ENCODE measurements at places on chromosomes 2 and 18.

DNA sequence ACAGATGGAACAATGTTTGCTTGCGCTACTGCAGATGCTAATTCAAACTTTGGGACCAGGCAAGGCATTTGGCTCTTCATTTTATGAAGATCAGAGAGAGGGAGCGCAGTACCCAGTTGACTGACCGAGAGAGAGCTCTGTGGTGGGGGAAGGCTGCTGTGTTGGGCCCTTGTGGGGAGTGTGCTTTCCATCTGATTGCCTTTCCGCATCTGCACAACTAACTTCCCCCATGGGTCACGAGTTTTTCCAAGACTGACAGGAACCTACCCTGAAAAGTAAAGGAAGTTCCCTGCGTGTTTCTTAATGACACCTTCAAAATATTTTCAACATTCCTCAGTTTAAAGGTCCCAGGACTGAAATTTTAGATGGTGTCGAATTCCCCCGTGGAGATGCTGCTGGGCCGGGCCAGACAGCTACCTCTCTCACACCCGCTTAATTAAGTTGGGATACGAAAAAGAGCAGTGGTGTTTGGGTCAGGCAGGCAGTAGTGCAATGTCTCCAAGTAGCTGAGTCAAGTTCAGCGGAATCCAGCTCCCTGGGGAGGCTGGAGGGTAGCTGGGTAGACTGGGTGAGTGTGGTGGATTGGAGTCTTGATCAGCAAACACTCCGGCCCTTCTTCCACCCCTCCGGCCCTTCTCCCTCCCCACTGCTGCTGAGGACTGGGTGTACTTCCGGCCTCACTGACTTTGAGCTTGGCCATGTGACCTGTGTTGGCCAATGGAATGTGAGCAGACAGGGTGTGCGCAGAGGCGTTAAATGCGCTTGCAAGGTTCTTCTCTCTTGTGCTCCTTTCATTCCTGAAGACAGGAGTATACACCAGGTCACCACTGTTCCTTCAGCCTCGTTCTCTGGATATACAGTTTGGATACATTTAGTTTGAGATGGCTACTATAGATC lies 2.3 kb upstream of the ARHGAP25 start:
- DNase-seq: no peak

DNA sequence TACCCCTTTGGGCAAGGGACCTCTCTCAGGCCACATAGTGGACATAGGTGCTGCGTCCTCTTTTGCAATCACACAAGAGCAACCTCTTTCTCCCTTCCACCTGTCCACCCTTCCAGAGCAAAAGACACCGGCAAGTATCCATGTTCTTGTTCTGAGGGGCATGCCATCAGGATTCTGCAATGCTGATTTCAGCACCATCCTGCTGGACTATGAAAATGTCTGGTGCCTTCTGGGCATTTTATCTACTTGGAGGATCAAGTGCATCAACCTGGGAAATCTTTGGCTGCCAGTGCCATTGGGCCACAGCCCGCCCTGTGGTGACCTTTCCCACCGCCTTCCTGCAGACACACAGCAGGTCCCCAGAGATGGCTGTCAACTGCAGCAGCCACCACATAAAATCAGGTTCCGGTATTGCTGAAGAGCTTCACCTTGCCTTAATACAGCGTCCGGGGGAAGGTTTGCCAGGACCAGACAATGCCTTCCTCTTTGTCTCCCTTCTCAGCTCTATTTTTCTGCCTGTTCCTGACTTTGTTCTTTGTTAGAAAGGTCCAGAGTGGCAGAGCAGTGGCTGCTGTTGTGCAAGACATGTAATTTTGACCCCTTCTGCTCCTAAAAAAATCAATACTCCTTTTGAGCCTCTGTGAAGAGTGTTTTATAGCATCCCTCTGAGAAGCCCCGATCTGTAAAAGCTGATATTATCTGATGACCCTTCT lies 18.5 kb upstream of the BOD1L2 start:
- no peak for DNase-seq

GRCh38 chr2:71064754-71065621 lies 3.5 kb upstream of the NAGK start:
- no peak for DNase-seq

GRCh38 chr2:20025065-20025786 lies 12.8 kb upstream of the MATN3 start:
- no peak for DNase-seq

GRCh38 chr18:57352271-57352701 lies at the start of gene ST8SIA3:
ST8SIA3 (plus strand) TSS chr18:57352557; CDS start chr18:57352847, 290 bp downstream.
- no peak for DNase-seq

- no peak for DNase-seq
These were observed 215.6 kb upstream of the MAP2 start for GRCh38 chr2:209208211-209208610.

DNA sequence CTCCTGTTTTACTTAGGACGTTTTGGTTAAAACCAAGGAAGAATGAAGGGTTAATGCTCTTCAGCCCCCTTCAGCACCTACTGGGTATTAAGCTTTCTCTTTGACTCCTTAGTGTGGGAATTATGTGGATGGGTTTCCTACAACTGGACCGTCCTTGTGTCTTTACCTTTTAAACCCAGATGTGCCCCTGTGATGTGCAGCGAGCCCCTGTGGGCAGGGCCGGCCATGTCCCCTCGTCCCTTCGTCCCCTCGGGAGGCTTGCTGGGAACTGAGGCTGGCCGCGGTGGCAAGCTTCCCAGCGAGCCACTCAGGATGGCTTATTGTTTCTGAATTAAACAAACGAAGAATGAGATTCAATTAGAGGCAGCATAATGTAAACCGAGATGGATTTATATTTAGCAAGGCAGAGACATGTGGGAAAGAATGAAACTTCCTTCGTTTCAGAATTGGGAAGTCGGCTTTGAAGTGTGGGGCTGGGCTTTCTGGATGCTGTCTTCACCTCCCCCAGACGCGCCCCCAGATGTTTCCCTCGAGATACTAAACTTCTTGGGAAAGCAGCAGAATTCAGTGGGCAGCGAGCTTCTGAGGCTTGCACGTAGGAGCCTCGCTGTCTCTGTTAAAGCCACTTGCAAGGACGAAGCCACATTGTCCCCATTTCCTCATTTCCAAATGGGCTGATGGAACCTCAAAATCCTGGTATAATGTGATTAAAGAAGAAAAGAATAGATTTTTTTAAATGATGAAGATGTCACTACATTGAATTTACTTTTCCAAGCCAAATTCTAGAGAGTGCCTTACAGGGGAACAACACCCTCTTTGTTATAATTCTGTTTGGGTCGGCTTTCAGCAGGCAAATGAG lies 146.0 kb downstream of the VAPA start:
- no peak for DNase-seq

GRCh38 chr18:56207989-56208388 lies 430.4 kb downstream of the TXNL1 start:
- DNase-seq: no peak

- no peak for DNase-seq
These were observed 358.7 kb upstream of the SETBP1 start for GRCh38 chr18:44321868-44322590.

DNA sequence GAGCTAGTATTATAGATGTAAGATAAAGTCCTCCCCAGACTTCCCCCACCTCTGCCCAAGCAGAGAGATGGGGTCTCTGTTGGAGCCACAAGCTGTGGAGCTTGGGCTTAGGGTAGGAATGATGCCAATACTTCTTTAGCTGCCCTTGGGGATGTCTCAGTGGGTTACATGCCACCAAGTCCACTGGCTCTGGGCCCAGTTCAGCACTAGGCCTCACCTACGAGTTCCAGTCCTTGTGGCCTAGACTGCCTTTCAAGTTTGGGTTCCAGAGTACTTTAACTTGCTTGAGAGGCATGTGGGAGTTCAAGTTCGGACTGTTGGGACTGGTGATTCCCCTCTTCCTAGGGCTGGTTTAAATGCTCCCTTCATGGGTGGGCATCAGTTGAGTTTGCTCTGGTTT lies 272.4 kb downstream of the PTPRM start:
- DNase-seq: no peak

GRCh38 chr18:45733535-45733934 lies 9.6 kb downstream of the SLC14A1 start:
- DNase-seq: no peak

DNA sequence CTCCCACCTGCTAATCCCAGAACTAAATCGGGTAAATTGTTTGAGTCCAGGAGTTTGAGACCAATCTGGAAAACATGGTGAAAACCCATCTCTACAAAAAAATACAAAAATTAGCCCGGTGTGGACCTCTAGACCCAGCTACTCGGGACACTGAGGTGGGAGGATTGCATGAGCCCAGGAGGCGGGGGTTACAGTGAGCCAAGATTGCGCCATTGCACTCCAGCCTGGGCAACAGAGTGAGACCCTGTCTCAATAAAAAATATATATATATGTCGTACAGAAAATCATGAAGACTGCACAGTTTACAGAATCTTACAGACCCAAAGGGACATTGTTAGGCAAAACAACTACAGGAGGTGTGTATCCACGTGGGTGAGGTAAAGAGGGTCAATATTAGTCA lies 4.0 kb upstream of the DPY30 start:
- DNase-seq: no peak

DNA sequence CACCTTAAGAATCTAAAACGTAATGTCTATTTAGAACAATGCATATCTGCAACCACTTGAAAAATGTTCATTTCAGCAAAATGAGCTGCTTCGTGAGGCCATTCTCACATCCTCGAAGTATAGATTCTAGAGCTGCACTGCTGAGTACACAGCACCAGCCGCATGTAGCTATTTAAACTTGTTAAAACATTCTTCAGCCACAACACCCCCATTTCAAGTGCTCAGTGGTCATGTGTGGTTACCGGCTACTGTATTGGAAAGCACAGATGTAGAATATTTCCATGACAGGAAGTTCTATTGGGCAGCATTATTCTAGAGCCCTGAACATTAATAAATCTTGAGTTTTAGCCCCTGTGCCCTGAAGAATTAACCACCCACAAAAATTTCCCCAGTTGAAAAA lies 35.0 kb downstream of the SUMO1 start:
- no peak for DNase-seq

DNA sequence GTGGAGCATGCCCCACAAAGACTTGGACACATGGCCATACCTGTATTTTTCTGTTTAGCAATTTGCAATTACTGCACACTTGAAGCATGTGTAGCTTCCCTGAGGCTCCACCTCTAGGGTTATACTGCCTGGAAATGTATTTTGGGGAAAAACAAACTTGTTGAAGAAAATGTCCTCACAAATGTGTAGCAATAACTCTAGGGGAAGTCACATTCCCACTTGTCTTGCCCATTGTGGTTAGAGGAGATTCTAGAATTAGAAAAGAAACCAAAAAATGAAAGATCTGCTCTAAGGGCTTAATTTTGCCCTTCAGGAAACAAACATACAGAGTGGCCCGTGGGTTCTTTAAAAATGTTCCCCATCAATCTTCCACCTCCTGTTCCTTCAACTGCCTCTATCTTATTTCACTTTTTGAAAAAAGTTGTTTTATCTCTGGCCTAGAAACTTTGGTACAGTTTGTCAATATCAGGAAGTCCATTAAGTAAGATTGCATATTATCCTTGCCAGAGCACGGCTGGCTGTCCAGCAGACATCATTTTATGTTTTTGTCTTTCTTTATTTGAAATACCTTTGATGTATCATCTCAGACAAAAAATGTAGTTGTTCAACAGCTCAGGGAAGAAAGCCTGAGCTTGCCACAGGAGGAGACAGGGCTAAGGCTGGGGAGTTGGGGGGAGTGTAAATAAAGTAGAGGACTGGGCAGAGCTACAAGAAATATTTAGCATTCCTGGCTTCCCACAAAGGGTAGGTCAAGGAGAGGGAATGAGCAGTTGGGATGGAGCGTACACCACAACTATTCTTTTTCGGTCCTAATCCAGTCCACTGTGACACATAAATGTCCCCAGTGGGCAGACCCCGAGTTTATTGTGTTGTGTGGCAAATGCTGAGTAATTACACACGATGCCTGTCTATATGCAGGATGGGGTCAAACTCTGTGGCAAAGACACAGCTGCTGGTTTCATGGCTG lies 96.8 kb upstream of the CDC42EP3 start:
- no peak for DNase-seq

- DNase-seq: no peak
These were observed 87.8 kb upstream of the TFCP2L1 start for GRCh38 chr2:121372721-121373353.

- DNase-seq: no peak
These were observed 69.7 kb downstream of the RPRM start for GRCh38 chr2:153408710-153409385.

GRCh38 chr2:165164201-165164600 lies 39.6 kb downstream of the SCN3A start:
- no peak for DNase-seq

Data from stimulated activated CD8-positive, alpha-beta memory T cell treated with anti-CD3 and anti-CD28 coated beads, Interleukin-15, amount 100 ng/mL, for 24 hours (primary cell).